ENCODE measurements at places on chromosomes 5 and 9.

GRCh38 chr9:134376386-134377142, 50.3 kb downstream of the RXRA start:
- DNase-seq: no peak

GRCh38 chr5:59540366-59540765, 353.2 kb downstream of the PDE4D start:
- no peak for DNase-seq

- no peak for DNase-seq
These were observed 360.5 kb downstream of the BNC2 start for GRCh38 chr9:16509997-16510396.

GRCh38 chr9:134764473-134765269, 115.9 kb upstream of the FCN2 start:
- no peak for DNase-seq

GRCh38 chr5:36079200-36079781, 12.6 kb upstream of the UGT3A2 start:
- DNase-seq: peak; percentile 33

GRCh38 chr5:86125731-86126601, 491.8 kb upstream of the COX7C start:
- no peak for DNase-seq

- no peak for DNase-seq
These were observed 702 bp upstream of the PRELID2 start for GRCh38 chr5:145835848-145836239.

DNA sequence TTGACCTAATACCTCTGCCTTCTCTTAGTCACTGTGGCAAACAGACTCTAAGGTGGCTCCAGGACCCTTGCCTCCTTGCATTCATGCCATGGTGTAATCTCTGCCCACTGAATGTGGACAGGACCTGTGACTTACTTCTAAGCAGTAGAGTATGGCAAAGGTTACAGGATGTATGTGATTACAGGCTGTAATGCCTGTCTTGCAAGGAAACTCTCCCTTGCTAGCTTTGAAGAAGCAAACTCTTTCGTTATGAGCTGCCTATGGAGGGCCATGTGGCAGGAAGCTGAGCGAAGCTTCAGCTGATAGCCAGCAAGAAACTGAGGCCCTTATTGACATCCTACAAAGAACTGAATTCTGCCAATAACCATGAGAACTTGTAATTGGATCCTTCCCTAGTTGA, 103.3 kb upstream of the HMHB1 start:
- no peak for DNase-seq

DNA sequence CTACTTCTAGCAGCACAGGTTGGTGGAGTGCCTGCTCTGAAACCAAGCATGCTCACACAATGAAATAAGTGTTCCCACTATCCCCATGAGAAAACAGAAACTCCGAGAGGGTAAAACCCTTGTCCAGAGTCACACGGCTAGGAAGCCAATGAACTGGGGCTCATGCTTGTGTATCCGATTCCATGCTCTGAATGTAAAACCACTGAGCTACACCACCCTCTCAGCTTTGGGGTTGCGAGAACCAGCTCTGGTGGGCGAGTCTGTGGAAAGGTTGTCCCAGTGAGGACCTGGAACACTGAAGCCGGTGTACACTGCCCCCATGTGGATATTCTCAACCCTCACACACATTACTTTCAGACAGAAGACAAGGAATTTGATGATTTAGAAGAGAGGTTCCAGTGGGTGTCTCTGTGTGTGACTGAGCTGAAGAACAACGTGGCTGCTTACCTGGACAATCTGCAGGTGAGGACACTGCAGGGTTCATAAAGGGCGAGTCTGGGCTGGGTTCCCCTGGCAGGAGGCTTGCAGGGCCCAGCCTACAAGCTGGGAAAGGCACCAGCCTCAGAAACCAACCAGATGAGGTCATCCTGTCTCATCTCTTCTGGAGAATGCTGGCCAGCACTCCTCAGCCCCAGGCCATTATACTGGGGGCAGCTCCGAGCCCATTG, 37.4 kb downstream of the ARHGEF37 start:
- DNase-seq: peak; percentile 49

- no peak for DNase-seq
These were observed 26.1 kb downstream of the TNIP1 start for GRCh38 chr5:151054709-151055108.

- DNase-seq: no peak
These were observed 828 bp upstream of the TRIO start for GRCh38 chr5:14142202-14142826.
